Stimulated activated CD4-positive, alpha-beta T cell treated with anti-CD3 and anti-CD28 coated beads, Interleukin-2, amount 100 ng/mL, for 24 hours (primary cell): ENCODE measurements at places on chromosomes 6 and 20.

GRCh38 chr20:57212534-57213276 is 53.7 kb downstream of the BMP7 start:
- no peak for DNase-seq

GRCh38 chr20:33846291-33846935 is 35.3 kb downstream of the CHMP4B start:
- DNase-seq: no peak

- DNase-seq: no peak
These were observed 391.8 kb downstream of the ARHGAP18 start for GRCh38 chr6:129317931-129318820.

DNA sequence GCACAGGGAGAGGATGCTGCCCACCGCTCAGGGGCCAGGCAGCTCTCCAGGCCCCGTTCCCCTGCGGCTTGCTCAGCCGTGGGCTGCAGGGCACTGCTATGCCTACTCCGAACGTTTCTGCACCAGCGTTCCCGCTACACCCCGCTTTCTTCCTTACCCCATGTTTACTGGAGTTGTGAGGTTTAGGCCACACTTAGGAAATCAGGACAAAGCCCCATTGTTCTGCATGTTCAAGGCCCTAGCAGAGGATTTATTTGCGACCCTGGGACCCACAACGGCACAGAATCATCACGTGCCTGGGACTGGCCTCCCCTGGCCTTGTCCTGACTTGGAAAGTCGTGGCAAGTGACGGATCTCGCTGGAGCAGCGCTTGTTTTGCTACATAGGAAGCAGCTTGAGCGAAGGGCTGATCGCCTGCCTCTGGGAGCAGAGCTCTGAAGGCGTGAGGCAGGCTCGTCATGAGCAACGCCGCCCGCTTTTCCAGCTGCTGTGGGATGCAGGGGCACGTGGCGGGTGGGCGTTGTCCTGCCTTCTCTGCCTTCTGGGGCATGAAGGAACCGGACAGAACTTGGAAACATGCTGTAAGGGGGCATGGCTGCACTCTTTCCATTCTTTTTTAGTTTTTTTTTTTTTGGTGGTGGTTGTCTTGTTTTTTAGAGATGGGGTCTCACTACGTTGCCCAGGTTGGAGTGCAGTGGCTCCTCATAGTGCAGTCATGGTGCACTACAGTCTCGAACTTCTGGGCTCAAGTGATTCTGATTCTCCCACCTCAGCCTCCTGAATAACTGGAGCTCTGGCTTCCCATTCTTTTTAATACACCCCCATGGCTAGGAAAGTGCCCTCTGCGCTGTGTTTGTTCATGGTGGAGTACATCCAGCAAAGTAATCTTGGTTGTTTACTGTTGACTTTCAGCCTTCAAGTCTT is 14.6 kb upstream of the TMEM181 start:
- no peak for DNase-seq

DNA sequence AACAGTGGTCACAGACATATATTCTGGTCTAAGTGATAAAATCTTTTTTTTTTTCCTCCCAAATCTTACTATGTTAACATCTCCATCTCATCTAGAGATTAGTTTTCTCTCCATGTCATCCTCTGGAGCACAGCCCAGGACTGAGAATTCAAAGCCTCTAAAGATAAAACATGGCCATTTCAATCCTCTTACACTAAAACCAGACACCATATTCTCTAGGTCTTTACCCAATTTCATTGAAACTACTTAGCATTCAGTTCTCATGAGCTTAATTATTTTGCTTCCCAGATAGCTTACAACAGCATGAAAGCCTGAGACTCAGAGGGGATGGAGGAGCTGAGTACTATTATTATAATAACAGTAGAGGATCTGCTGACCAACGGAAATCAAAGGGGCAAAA is 92.7 kb downstream of the FARS2 start:
- no peak for DNase-seq

GRCh38 chr6:56549014-56549413 is 93.7 kb downstream of the DST start:
- no peak for DNase-seq

DNA sequence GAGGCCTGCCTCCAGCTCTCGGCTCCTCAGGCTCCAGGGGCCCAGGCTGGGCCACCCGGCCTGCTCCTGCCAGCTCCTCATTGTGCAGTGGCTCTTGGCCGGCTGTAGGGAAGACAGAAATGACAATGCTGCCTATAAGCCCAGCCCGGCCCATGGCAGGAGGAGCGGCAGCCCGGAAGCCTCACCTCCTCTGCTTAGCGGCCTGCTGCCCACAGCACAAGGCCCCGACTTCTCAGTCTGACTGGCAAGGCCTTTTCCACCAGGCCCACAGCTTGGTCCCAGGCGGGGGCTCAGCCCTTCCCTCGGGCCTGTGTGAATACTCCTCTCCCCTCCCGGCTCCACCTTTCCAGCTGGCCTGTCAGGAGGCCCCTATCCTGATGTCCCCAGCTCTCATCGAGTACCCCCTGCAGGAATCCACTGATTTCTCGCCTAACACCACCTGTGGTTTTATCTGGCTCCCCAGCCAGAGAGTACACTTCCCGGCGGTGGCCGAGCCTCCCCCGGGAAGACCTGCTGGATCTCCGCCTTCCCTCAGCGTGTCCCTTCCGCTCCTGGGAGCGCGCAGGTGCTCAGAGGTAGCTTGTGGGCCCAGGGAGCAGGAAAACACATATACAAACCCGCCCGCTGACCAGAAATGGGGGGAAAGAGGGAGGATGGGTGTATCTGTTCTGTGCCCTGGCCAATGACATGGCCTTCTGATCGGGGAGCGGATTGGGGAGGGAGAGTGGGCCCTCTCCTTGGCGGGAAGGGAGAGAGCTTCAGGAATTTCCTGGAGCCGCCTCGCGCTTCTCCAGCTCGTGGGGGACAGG is 963 bp downstream of the DDRGK1 start:
- peak; percentile 38 for DNase-seq

GRCh38 chr6:56580271-56580670 is 62.4 kb downstream of the DST start:
- DNase-seq: no peak

DNA sequence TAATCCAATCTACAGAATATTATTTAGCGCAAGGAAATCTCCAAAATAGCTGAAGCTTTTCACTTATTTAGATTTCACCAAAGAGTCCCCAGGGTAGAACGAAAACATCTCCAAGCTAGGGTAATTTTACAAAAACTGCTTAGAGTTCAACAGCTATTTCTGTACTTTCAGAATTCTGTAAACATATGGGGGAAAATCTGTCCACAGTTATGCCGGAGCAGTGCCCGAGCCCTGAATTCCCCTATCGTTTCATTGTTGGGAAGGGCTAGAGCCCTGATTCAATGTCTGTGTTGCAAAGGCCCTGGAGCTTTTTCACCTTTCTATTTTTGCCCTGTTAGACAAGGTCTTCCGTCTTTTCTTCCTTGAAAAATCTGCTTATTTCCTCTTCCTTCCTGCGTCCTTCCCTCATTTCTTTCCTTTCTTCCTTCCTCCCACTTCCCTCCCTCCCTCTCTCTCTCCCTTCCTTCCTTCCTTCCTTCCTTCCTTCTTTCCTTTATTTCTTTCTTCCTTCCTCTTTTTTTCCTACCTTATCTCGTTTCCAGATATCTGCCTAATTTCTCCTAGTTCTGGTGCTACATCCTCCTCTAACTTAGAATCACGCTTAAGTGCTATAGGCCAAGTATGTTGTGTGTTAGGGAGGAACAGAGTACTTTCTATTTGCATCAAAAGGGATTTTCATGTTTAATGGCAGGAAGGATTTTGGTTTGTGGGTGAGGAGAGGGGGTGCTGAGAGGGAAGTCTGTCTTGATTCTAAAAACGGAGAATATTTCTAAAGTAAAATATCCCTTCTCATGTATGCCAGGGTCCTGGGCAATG is 122.5 kb upstream of the BMP2 start:
- no peak for DNase-seq

DNA sequence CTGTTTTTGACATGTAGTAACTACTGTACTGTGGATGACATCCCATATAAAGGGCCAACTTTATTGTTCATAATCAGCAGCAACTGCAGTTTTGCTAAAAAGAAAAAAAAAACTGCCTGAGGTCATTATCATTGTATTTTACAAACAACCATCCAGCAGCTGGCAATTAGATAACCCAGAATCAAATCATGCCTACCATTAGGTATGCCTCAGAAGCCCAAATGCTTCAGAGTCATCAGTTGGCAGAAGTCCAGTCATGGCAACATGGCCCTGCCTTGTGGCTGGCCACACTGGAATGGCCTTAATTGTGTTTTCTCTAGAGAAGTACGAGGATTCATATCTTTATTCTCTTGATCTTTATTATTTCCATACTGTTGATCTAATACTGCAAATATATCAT is 462.4 kb upstream of the NRSN1 start:
- no peak for DNase-seq
